Uterus (tissue), 4 donors: ENCODE measurements at places on chromosomes 4 and X. TPM values are rescaled to one million over a fixed set of nuclear protein-coding genes. Genes with fewer than 3 reads are reported as not detected.

GAGE12D gene
- total RNA-seq, result not detected

ADH1A gene
- total RNA-seq, result not detected

GRCh38 chrX:1933964-1934363 is 319.1 kb downstream of the ASMT start:
- no peak for DNase-seq

DNA sequence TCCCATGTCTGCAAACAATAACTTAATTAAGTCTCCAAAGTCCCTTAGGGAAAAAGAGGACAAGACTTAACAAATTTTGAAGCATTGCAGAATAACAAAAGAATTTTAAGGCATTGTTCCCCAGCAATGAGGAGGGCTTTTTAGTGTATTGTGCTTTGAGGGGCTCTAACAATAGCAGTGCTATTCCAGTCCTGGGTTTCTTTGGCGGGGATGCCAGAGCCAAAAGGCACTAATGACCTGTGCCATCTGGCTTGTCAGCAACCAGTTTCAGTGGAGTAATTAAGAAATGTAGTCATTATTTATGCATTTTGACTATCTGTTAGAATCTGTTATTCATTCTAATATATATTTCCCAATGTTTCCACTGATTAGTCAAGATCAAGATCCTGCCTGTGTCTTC is 575.4 kb downstream of the SPRY1 start:
- no peak for DNase-seq

TCEAL2 gene
- total RNA-seq, result 0.51 TPM

DNA sequence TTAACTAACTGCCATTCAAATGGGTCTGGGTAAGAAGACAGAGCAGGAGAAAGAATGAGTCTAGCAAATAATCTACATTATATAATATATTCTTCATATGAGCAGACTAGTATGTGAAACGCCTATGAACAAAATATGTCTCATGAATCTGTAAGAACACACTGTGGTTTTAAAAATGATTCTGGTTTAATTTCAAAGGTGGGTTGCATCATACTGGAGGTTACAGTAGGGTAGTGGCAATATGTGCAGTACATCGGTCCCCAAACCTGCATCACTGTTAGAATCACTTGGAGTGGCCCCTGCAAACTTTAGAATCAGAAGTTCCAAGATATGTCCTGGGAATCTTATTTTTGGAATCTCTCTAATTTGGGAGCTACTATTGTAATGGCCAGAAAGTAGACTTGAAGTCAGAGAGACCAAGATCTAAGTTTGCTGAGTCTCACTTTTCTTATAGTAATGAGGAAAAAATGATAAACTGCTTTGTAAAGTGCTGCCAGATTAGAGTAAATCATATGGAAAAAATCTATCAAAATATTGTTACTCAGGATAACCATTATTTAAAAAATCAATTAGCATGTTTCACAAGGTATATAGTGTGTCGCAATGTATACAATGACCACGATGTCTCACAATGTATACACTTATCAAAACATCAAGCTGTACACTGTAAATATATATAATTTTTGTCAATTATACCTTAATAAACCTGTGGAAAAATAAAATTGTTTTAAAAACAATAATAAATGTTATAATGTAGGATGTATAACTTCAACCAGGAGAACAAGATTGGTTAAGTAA is 37.9 kb upstream of the ARSJ start:
- DNase-seq, result no peak

CABS1 gene
- not detected for total RNA-seq

GRCh38 chrX:67612231-67612630 is 68.4 kb downstream of the AR start:
- DNase-seq, result no peak

DNA sequence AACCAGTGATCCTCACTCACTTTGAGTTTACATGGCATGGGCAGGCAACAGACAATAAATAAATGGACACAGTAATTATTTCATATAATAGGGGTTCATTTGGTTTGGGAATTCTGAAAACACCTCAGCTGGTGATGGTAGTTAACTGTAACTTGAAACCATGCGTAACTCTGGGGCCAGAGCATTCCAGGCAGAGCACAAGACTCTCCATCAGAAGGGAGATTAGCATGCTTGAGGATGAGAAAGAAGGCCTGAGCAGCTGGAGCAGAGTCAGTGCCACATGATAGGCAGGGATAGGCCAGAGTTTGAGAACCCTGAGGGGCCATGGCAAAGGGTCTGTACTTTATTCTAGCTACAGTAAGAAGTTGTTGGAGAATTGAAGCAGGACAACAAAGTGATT is 56.3 kb upstream of the CXCL8 start:
- DNase-seq, result no peak

GRCh38 chr4:183918696-183919095 is 13.6 kb downstream of the STOX2 start:
- DNase-seq, result no peak

- no peak for DNase-seq
Measured at GRCh38 chr4:107994894-107995293, 5.2 kb downstream of the HADH start.

DNA sequence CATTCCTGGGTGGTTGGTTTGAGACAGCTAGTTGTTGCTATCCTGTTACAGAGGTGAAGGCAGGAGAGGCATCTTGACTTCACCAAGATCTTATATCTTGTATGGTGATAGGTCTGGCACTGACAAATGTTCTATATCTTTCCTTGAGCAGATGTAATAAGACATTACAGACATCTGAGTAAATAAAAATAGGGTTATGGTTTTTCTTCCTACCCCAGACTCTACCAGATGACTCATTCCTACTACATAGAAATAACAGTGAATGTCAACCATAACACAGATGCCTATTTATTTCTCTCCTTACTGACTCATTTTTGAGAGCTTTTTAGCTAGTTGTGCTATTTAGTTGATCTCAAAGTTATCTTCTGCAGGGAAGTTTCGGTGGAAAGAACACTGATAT is 21.9 kb downstream of the HNRNPH2 start:
- no peak for DNase-seq

- no peak for DNase-seq
Measured at GRCh38 chr4:75429208-75429607, 85.0 kb downstream of the RCHY1 start.

- peak; percentile 68 for DNase-seq
Measured at GRCh38 chr4:53908661-53909078, 155.7 kb downstream of the CHIC2 start.

DNA sequence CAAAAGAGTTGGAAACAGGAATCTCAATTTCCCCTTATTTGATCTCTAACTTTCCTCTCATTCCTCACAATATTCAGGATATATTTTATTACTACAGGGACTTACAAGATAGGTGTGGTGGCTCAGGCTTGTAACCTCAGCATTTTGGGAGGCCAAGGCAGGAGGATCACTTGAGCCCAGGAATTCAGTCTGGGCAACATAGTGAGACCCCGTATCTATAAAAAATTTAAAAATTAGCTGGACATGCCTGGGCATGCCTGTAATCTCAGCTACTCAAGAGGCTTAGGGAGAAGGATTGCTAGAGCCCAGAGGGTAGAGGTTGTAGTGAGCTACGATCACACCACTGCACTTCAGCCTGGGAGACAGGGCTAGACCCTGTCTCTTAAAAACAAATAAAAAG is 200.4 kb downstream of the CAMK2D start:
- DNase-seq, result no peak

YY2 gene
- 4.4 TPM for total RNA-seq

- DNase-seq, result no peak
Measured at GRCh38 chrX:38563030-38563429, 1.7 kb downstream of the TSPAN7 start.

MAP7D3 gene
- total RNA-seq, result 26.7 TPM

TCEAL6 gene
- total RNA-seq, result not detected

GRCh38 chr4:107721436-107722100 is 1.5 kb upstream of the PAPSS1 start:
- DNase-seq, result peak; percentile 24

DNA sequence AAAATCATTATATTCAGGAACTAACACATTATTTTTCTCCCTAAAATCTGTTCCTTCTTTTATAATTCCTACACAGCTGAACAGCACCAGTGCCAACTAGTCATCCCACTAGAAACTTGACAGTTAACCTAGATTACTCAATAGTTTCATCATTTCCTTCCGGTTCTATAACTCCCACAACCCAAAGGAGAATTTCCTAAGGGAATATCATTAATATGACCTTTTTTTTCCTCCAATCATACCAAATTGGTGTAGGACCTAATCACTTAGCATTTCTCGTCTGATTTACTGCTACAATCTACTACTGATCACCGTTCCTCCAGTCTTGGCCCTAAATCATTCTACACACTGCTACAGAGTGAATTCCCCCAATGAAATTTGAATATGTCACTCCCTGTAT is 45.9 kb downstream of the WDFY3 start:
- DNase-seq, result peak; percentile 21

- no peak for DNase-seq
Measured at GRCh38 chr4:108933046-108933445, 170.2 kb upstream of the ETNPPL start.

DNA sequence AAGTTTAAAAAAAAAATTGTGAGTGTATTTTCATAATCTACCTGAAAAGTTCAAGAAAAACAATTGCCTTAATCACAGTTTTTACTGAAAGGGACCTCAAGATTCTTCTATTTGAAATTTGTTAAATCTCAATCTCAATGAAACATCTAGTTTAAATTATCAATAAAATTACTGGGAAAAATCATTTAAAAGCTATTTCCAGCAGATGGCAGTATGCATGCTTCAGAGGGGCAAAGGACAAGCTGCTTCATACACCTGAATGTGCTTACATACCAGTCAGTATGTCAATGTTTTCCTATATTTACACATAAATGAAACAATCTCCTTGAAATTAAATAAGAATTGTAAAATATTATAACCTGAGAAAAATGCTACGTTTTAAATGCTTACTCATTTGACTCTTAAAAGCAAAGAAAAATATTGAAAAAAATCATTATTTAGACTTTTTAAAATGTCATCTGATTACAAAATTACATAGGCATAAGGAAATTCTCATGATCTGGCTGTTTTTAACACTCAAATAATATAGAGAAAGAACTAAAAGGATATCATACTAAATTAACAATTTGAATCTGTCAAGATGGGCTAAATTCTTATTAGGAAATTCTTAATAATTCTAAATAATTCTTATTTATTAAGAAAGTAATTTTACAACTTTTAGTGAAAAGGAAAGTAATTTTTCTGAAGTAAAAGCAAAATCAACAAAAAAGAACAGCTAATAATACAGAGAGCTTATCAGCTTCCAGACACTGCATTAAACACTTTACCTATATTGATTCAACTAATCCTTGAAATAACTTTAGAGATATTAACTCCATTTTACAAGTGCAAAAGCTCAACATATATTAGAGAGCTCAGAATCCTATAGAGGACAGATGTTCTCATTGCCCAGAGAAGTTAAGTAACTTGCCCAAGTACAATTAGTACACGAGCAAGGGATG is 242.1 kb downstream of the ADAMTS3 start:
- no peak for DNase-seq

GRCh38 chr4:107519053-107519452 is 201.0 kb downstream of the PAPSS1 start:
- no peak for DNase-seq

L1CAM gene
- total RNA-seq, result 0.26 TPM

LNX1 gene
- 12.9 TPM for total RNA-seq

PALLD gene
- 458 TPM for total RNA-seq

GABRG1 gene
- not detected for total RNA-seq

RIPPLY1 gene
- total RNA-seq, result not detected

DNA sequence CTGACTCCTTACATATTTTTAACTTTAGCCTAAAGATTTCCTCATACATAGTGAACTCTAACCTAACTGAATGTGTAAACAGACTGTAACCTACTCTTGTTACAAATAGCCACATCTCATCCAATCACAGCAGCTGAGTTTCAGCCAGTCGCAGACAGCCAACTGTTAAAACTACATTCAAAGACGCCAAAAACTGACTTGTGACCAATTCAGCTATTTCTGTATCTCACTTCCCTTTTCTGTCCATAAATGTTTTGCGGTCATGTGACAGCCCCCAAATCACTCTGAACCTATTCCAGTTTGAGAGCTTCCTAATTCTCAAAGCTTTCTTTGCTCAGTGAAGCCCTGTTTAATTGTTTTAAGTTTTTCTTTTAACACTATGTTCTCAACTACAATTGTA is 2731.9 kb downstream of the ARAP2 start:
- no peak for DNase-seq

ARHGAP36 gene
- total RNA-seq, result 0.55 TPM

CTAG1A gene
- not detected for total RNA-seq

PLS3 gene
- 129 TPM for total RNA-seq

DNA sequence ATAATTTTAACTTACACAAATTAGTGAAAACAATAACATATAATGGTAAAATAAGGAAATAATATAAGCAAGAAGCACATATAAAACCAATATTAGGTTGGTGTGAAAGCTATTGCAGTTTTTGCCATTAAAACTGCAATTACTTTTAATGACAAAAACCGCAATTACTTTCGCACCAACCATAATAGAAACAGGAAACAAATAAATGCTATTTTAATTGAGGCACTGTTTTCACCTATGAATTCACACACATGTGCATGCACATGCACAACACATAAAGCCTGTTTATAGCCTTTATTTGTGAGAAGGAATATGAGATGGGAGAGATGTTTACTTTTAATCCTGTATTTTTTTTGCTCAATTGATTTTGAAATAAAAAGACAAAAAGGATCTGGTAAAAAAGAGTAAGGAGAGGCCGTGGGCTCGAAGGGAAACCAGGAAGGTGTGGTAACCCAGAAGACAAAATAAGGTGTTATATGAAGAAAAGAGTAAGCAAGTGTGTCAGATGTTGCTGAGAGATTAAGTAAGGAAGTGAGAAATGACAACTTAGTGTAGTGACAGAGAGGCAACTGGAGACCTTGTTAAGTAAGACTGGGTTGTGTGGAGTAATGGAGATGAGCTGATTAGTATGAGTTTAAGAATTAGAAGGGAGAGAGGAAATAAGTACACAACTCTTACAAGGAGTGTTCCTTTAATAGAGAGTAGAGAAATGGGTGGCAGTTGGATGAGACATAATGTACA is 69.0 kb downstream of the KLHL13 start:
- no peak for DNase-seq

HELQ gene
- 28.7 TPM for total RNA-seq

DNA sequence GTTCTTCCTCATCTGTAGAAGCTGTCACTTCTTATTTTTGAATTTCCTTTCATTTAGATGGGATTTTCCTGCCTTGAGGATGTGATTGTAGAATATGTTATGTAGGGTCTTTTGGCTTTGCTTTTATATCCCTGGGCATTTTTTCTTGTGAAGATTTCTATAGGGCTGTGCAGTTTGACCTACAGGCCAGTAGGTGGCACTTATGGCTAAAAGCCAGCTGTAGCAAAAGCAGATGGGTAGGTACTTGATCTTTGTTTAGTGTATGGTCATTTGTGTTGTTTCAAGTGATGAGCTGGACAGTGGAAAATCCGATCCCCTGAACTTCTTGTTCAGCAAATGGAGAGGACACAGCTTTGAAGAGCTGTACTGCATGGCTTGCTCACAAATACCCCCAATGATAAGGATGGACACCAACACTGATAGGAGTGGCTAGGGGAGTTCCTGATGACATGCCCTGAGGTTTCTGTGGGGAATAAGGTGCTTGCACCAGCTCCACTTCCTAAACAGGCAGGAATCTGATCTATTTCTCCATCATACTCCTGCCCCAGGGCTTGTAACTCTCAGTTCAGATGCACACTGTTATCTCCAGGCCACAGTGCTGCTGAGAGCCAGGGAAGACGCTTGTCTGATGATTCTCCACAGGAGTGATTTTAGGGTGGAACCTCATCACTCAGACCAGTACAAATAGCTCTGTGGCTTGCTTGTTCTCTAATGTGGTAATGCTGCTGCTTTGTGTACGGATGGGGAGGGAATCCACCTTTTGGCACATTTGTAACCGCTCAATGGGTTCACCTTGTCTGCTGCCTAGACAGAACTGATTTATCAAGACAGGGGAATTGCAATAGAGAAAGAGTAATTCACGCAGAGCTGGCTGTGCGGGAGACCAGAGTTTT is 417.1 kb upstream of the MAGEB16 start:
- no peak for DNase-seq

CXorf49 gene
- not detected for total RNA-seq

TCEAL5 gene
- not detected for total RNA-seq
